ENCODE measurements at places on chromosomes 7 and 10.

GRCh38 chr7:85475071-85475470 lies 288.2 kb upstream of the SEMA3D start:
- DNase-seq, result no peak

DNA sequence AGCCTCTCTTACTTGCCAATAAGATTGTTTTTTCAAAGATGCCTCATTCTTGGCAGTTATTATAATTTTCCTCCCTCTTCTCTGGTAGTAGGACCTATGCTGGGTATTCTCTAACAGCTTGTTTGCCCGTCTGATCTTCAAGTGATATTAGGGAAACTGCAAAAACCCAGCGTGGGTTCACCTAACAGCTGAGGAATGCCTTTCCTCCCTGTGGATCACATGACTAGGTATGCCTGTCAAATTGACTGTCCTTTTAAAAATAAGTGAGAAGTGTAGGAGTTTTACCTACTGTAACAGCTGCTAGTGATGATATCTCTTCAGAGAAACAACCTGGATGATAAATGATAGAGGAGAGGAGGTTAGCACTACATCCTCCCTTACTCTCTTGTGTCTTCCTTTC lies 22.0 kb downstream of the HECTD2 start:
- DNase-seq, result no peak

GRCh38 chr7:95330961-95331337 lies 6.6 kb upstream of the PON1 start:
- no peak for DNase-seq

- no peak for DNase-seq
Measured at GRCh38 chr7:23721456-23721855, 11.4 kb downstream of the STK31 start.

DNA sequence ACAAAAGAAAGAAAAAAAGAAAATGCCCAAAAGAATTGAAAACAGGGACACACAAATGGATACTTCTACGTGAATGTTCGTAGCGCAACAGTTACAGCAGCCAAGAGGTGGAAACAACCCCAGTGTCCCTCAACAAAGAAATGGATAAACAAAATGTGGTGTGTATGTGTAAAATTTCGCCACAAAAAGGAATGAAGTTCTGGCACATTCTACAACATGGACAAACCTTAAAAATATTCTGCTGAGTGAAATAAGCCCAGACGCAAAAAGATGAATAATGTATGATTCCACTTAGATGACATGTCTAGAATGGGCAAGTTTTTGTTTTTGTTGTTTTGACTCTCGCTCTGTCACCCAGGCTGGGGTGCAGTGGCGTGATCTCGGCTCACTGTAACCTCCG lies 10.9 kb downstream of the UCMA start:
- DNase-seq, result no peak

DNA sequence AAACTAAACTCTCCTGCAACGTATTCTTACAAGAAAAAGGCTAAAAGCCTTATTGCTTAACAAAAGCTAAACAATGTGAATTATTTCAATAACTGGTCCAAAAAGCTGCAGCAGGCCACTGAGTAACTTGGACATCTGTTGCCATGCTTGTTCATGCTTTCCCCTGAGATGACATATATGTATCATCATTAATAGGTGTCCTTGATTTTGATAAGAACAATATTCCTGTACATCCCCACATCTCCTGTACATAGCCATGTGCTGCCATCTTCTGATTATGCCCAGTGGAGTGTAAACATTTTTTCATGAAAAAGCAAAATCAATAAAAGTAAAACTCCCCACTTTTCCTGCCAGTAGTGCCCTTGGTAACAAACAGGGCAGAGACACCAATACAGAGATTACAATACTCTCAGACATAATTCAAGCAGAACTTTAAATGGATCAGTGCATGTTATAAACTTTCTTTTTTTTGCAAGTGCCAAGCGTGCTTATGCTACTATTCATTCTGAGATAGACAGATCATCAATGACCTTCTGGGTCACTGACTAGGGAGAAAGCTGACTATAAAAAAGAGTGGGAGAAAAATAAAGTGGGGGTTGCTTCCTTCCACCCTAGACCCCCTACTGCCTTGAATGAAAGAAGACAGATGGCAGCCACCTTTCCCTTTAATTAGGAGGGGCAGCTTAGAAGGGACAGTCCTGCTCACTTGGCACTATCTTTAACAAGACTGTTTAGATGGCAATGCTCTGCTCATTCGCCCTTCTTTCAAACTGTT lies 205.5 kb upstream of the KLF14 start:
- no peak for DNase-seq

DNA sequence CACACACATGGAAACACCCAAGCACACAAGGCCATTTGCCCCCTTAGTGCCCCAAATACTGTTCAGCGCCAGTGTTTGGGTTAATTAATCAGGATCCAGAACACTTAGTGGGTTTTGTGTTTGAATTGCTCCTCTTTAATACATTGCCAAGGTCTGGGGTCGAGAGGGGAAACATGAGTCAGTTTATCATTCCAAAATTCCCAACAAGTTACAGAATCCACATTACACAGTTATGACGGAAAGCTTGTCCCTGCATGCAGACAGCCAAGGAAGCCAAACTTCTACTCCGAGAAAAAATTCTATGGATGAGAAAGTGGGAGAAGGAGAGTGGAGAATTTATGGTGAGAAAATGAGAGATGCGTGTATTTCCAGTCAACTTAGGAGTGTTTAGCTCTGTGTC lies 189.0 kb downstream of the NPSR1 start:
- no peak for DNase-seq

- no peak for DNase-seq
Measured at GRCh38 chr10:102384053-102384452, 11.5 kb upstream of the NFKB2 start.

DNA sequence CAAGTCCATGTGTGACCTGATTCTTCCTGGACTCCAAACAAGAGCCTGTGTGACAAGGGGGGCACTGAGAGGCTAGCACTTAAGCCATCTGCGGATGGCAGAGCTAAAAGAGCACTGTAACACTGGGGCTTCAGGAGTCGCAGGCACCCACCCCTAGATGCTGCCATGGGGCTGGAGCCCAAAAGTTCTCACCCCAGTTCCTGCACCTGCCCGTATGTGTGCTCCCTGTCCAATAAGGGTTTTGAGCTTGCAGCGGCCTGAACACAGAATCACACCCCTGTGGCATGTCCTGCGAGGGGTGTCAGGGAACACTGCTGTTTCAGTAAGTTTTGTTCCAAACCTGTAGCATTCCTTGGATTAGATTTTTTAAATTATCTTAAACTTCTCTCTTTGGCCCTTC lies 53.2 kb upstream of the GPR37 start:
- no peak for DNase-seq

- DNase-seq, result no peak
Measured at GRCh38 chr7:112357136-112357535, 93.1 kb upstream of the IFRD1 start.

DNA sequence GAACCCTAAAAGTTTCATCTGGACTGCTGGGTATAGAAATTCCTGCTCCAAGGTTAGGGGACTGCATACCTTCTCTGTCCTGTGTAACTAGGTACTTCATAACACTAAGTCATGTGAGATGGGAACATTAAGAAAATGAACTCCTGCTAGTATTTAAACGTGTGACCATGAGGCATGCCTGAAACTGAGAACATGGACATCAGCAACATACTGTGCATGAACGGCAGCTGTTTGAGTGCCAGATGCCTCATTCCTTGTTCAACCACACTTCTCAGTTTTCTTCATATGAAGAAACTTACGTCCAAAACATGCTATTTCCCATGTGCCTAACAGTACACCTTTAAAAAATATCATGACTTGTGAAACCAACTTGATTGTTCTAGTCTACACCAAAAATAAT lies 88.5 kb downstream of the CREM start:
- DNase-seq, result no peak

DNA sequence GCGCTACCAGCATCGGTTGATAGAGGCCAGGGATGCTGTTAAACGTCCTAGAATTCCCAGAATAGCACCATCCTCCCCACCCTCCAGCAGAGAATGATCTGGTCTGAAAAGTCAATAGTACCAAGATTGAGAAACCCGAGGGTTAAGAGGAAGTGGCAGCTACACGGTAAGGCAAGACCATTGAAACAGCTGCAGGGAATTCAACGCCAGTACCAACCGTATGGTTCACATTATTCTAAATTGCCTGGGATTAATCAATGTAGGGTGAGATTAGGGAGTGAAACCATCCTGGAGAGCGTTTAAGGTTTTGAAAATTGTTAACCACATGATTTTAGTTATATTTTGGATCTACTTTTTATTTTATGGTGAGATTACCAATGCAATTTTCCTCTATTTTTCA lies 352.2 kb downstream of the PRPF18 start:
- no peak for DNase-seq

GRCh38 chr7:24572393-24572996 lies 757 bp upstream of the PALS2 start:
- DNase-seq, result peak; percentile 46

GRCh38 chr7:75740846-75741497 lies 2.2 kb upstream of the HIP1 start:
- no peak for DNase-seq

GRCh38 chr10:124671486-124672075 lies 72.6 kb downstream of the FAM53B start:
- DNase-seq, result no peak

- no peak for DNase-seq
Measured at GRCh38 chr7:53418834-53419482, 383.5 kb downstream of the POM121L12 start.

DNA sequence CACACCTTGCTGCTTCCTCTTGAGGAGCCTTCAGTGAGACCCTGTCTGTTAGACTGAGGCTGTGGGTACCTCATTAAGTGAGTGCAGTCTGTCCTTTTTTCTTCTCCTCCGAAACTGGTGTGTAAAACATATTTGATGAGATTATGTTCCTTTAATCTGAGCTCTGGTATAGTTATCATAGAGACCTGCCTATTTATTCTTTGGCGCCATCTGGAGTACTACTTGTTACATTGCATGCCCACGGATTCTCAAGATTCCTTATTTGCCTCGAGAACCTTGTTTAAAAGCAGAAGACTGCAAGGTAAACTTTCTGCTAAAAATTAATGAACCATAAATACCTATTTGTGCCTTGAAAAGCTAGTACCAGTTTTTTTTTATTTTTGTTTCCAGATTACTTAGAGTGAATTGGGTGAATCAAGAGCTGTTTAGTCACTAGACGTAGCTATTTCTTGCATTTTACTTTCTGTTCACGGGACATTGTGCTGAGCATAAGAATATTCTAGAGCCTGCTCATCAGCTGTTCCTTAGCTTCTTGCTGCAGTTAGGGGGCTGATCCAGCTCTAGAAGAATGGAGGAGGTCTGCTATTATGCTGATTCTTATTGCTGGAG lies 16.9 kb upstream of the STMP1 start:
- no peak for DNase-seq

All from NCI-H1092 (cell line).